ENCODE measurements at places on chromosomes 7 and 10.

DNA sequence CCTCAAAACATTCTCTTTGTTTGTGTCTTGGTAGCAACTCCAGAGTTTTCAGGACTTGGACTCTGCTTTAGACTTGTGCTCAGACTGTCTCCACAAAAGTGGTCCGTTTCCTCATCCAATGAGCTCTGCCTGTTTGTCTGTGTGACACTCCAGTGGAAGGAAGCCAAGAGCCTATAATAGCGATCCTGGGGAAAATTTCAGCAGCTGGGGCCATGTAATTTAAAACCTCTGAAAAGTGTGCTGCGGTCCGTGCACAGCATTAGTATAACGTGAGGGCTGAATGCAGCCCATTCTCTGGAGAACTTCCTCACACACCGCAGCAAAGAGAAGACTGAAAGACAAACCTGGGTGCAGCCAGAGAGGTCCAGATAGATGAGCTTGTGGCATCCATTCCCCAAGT is at the start of gene LRRC17:
LRRC17 (plus strand) TSS at position 259 of the 400 bp plus-strand sequence. CDS start 20,914 bp downstream, outside the sequence.
- H3K4me1 ChIP-seq: no peaks in the 10 kb centered on the region
- no peak within 1 kb of the TSS for H3K4me3 ChIP-seq
- no peak for DNase-seq
- H3K27ac ChIP-seq: no peak within 1 kb of the TSS
- H3K36me3 ChIP-seq: no peaks in the 10 kb centered on the region
- no peaks in the 10 kb centered on the region for H3K27me3 ChIP-seq

DNA sequence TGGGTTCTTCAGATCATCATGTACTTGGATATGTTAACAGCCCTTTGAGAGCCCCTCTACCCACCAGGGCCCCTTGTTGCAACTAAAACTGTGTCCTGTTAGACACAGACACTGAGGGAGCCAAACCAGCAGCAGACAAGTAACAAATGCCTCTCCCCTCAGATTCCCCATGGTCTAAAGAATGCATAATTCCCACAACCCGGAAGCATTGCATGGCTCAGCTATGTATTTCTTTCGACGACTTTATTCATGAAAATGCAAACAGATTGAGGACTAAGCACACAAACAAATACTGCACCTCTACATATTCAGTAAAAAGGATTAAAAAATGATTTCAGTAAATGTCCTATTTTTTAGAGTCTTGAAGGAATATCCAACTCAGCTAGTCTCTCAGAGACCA is 70.1 kb upstream of the HECW1 start:
- no peak for DNase-seq
- H3K27ac ChIP-seq: no peak overlapping the region
- H3K4me3 ChIP-seq: no peak overlapping the region
- H3K36me3 ChIP-seq: no peaks in the 10 kb centered on the region
- peaks cover 10% of the 10 kb centered on the region for H3K27me3 ChIP-seq

DNA sequence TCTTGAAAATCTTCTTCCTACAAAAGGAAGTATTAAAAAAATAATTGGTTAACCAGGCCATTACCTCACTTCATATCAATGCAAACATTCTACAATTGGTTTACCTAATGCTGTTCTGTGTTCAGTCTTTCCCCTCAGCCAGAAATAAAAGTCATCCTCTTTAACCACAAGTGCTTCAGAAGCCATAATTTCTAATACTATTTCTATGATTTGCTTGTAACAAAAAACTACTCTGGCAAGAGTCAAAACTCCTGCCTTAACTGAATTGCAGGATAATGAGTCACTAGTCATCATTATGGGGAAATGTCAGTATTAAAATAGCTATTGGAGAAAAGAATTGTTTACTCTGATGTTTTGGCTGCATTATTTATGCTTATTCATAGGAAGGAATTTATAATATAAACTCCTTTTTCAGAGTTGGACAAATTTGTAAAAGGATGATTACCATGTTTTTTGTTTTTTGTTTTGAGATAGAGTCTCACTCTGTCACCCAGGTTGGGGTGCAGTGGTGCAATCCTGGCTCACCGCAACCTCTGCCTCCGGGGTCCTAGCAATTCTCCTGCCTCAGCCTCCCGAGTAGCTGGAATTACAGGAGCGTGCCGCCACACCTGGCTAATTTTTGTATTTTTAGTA is 55.5 kb upstream of the ODAD2 start:
- no peaks in the 10 kb centered on the region for H3K27me3 ChIP-seq
- no peak for DNase-seq
- no peak overlapping the region for H3K27ac ChIP-seq
- no peaks in the 10 kb centered on the region for H3K4me1 ChIP-seq
- H3K36me3 ChIP-seq: no peaks in the 10 kb centered on the region

GRCh38 chr7:12692479-12693259 is 5.2 kb downstream of the ARL4A start:
- H3K4me3 ChIP-seq: no peak overlapping the region
- no peak overlapping the region for H3K27ac ChIP-seq
- DNase-seq: no peak
- peaks cover 3% of the 10 kb centered on the region for H3K4me1 ChIP-seq
- no peaks in the 10 kb centered on the region for H3K36me3 ChIP-seq

- no peaks in the 10 kb centered on the region for H3K4me1 ChIP-seq
- no peak overlapping the region for H3K27ac ChIP-seq
- H3K27me3 ChIP-seq: no peaks in the 10 kb centered on the region
- no peaks in the 10 kb centered on the region for H3K36me3 ChIP-seq
- no peak for DNase-seq
These were observed 358.8 kb downstream of the BBS9 start for GRCh38 chr7:33487998-33488682.

DNA sequence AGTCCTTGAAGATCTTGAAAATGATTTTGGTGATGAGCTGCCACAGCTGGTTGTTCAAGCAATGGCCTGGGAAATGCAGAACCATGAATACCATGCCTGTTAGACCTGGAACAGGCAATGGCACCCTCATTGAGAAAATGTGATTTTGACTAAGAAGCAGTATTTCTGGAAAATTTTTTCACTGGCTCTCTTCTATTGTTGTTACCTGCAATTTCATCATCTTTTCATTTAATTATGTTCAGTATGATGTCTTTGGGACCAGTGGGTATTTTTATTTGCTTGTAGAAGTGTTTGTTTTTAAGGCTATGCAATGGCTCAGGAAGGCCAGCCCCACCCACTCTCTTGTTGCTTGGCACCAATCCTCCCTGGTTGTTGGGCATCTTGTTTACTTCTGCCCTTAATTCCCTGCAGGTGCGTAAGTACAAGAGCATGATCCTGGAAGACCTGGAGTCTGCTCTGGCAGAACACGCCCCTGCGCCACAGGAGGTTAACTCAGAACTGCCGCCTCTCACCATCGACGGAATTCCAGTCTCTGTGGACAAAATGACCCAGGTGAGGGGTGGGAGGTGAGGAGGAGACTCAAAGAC is 78.6 kb downstream of the NRF1 start:
- no peaks in the 10 kb centered on the region for H3K4me1 ChIP-seq
- H3K27ac ChIP-seq: no peak overlapping the region
- no peaks in the 10 kb centered on the region for H3K27me3 ChIP-seq

DNA sequence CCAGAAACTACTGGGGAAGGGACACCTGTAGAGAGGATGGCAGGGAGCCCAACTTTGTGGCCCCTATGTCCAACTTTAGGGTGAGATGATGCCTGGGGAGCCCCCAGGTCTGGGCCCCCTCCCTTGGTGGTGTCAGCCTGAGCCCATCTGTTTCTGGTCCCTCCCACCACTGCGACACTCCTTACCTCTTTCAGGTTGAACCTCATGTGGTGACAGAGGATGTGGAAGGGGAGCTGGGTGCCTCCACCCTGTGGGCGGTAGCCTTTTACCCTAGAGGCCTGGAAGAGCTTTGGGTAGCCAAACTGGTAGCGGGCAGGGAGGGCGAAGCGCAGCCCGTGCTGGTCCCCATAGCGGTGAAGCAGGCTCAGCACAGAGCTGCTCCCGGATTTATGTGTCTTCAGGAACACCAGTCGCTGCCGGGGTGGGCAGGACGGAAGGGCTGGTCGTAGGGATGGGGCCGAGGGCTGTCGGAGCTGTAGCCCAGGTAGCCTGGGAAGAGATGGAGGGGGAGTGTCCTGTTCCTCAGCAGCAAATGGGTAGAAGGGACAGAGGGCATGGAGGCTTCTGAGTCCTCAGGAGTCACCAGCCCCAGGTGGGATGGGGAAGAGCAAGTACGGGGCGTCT is 2.0 kb downstream of the GAL3ST4 start:
- DNase-seq: no peak
- H3K36me3 ChIP-seq: no peaks in the 10 kb centered on the region
- H3K4me1 ChIP-seq: peaks cover 88% of the 10 kb centered on the region
- peak overlapping the region; percentile 49 for H3K4me3 ChIP-seq
- peak overlapping the region; percentile 65 for H3K27ac ChIP-seq
- peaks cover 45% of the 10 kb centered on the region for H3K27me3 ChIP-seq

- peaks cover 9% of the 10 kb centered on the region for H3K4me1 ChIP-seq
- no peaks in the 10 kb centered on the region for H3K36me3 ChIP-seq
- no peaks in the 10 kb centered on the region for H3K27me3 ChIP-seq
- no peak for DNase-seq
- H3K4me3 ChIP-seq: no peak overlapping the region
These were observed 50.5 kb upstream of the PRSS58 start for GRCh38 chr7:142308326-142308725.

- H3K4me3 ChIP-seq: no peak overlapping the region
- peaks cover 5% of the 10 kb centered on the region for H3K27me3 ChIP-seq
- H3K4me1 ChIP-seq: no peaks in the 10 kb centered on the region
- H3K36me3 ChIP-seq: no peaks in the 10 kb centered on the region
- DNase-seq: no peak
These were observed 27.9 kb upstream of the CHCHD3 start for GRCh38 chr7:133109816-133110215.

- no peak overlapping the region for H3K27ac ChIP-seq
- no peak for DNase-seq
- H3K36me3 ChIP-seq: no peaks in the 10 kb centered on the region
- H3K4me1 ChIP-seq: no peaks in the 10 kb centered on the region
- H3K27me3 ChIP-seq: no peaks in the 10 kb centered on the region
These were observed 123.5 kb downstream of the SFMBT2 start for GRCh38 chr10:7287377-7287776.

DNA sequence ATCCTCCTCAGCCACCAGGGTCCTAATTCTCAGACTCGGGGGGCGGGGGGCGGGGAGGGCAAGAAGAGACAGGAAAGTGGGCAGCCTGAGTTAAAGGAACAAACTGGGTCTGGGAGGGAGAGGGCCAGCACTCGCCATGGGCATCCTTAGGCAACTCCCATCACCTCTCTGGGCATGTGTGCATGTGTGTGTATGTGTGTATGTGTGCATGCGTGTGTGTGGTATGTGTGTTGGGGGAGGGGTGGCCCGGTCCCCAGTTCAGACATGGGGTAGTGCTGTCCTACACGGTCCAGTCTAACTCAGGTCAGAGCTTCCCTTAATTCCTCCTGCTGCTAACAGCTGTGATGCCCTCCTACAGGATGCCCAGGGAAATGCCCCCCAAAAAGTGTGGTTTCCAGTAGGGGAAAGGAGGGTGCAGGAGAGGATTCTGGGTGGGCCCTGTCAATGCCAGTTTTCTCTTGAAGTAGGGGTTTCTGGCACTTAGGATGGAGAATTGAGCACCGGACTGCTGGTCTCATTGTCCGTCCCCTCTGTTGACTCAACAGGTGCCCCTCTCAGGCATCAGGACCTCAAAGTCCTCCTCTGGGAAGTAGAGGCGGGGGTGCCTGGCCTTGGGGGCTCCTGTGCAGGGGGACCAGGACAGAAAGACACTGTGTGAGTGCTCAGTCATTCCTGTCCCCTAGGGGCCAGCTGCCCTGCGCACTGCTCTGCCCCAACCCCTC is 15.1 kb upstream of the ZMIZ1 start:
- no peak overlapping the region for H3K4me3 ChIP-seq
- H3K27me3 ChIP-seq: no peaks in the 10 kb centered on the region
- DNase-seq: no peak
- H3K36me3 ChIP-seq: no peaks in the 10 kb centered on the region

DNA sequence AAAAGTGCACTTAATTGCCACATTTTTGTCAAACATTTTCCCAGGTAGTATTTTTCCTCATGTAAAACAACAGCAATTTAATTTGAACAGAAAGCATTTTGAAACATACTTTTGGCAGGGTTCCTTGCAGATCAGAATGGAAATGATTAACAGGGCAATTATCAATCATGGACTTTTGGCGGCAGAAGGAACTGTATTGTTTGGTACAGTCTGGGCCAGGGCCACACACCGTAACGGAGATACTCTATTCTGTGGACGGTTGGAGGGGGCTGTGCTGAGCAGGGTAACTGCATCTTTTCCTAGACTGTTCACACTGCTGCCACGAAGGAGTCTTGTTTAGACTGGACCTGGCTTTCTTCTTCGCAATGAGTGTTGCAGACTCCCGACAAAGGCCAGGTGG is 62.3 kb downstream of the EGFR start:
- no peaks in the 10 kb centered on the region for H3K36me3 ChIP-seq
- H3K27me3 ChIP-seq: no peaks in the 10 kb centered on the region
- no peak overlapping the region for H3K4me3 ChIP-seq
- DNase-seq: no peak
- no peaks in the 10 kb centered on the region for H3K4me1 ChIP-seq

DNA sequence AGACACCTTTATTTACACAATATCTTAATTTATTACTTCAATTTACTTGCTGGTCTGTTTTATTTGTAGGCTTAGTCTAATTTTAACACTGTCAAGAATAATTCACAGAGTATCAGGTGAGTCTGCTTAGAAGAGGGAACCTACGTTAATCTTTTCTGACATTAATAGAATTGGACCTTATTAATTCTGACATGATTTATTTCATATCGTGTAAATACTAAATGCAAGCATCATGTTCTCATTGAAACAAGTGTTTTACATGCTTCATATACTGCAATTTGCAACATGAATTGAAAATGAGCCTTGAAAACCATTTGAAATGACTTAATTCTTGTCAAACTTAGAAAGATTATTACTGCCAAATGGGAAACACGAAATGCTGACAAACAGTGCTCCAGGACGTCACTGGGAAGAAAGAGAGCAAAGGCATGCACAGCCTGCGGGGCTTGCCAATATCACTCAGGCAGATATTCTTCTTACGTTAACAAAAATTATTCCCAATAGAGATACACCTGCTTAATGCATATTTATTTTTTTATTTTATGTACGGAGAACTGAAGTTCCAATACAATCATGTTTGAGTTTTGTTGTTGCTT is 282.0 kb upstream of the AKR1E2 start:
- no peaks in the 10 kb centered on the region for H3K36me3 ChIP-seq
- H3K4me1 ChIP-seq: no peaks in the 10 kb centered on the region
- DNase-seq: no peak
- H3K27ac ChIP-seq: no peak overlapping the region

DNA sequence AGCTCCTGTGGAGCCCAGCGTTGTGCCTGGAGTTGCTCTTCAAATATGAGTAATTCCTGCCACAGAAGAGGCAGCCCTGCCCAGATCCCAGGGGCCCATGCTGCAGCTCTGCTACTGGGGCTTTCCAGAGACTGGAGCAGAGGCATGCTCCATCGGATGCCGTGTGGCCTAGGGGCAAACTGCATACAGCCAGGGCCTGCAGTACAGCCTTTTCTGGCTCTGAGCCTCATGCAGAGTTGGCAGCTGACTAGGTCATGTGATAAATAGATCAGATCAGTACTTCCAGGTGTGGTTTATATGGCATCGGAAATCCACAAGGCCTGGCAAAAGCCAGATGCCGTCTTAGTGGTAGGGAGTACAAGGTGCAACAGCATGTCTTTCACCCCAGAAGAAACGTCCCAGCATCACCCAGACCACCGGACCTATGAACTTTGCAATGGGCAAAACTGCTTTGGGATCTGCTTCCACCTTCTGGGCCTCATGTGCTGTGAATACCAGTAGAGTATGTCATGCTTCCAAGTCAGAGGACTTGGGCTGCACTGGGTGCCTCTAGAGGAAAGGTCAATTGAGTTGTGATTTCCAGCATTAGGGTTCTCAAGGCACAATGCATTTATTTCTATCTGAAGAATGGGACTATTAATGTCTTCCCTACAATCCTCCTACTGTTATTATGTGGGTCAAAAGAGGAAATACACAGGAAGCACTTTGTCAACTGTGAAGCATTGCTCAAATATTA is 250.7 kb upstream of the ZNF32 start:
- H3K36me3 ChIP-seq: no peaks in the 10 kb centered on the region
- no peaks in the 10 kb centered on the region for H3K27me3 ChIP-seq
- no peak overlapping the region for H3K27ac ChIP-seq
- H3K4me1 ChIP-seq: no peaks in the 10 kb centered on the region
- DNase-seq: no peak
- H3K4me3 ChIP-seq: no peak overlapping the region

Measured in T-cell (primary cell).